MCF 10A (cell line): ENCODE measurements at places on chromosomes 1 and 21. TPM values are rescaled to one million over a fixed set of nuclear protein-coding genes. Genes with fewer than 3 reads are reported as not detected.
A peak's percentile ranks its signal among the peaks of the same experiment; 100 is the strongest.

DNA sequence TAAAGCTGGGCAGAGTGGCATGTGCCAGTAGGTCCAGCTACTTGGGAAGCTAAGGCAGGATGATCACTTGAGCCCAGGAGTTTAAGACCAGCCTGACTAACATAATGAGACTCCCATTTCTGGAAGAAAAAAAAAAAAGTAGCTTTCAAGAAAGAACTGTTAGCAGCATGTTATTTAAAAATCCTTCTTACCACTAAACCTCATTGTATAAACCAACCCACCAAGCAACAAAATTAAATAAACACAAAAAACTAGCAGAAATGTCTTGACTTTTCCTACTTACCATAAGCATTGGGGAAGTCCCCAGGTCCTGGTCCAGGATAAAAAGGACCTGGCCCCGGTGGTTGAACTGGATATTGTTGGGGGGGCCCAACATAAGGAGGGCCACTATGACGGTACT lies 192.9 kb upstream of the HP1BP3 start:
- DNase-seq, result no peak

The MKNK1 gene
- 25.6 and 33.7 TPM in 2 replicates for total RNA-seq

- no peak for DNase-seq
Observed at GRCh38 chr1:196209265-196209664, 399.0 kb downstream of the KCNT2 start.

DNA sequence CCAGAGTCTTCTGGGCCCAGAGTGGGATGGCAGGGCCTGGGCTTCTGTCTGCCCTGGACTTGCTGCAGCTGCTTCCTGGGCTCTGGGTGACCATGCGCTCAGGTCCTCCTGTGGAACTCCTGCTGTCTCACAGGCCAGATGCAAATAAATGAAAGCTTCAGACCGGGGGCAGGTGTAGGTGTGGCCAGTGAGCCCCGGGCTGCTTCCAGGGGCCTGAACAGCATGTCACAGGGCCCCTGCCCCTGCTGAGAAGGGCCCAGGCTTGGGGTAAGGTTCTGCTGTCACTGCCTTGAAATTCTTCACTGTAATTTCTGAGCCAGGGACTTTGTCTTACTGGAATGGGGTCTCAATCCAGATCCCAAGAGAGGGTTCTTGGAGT lies 2.5 kb upstream of the PKNOX1 start:
- DNase-seq, result no peak

The PRCC gene
- 112 and 131 TPM in 2 replicates for total RNA-seq

DNA sequence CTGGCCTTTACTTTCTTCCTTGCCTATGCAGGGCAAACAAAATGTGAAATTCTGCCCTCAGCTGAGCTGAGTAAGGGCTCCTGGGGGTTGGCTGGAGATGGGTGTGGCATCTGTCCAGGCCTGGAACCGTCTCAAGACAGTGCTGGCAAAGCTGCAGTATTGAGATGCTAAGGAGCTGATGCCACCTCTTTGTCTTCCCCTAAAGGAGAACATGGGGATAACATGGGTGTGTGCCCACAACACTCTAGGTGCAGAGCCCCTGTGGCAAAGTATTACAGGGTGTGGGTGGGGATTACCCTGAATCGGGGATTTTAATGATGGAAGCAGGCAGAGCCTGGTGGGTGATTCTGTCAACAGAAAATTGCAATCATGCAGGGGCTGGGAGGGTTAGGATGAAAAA lies 2.5 kb upstream of the ST3GAL3 start:
- peak; percentile 58 for DNase-seq

DNA sequence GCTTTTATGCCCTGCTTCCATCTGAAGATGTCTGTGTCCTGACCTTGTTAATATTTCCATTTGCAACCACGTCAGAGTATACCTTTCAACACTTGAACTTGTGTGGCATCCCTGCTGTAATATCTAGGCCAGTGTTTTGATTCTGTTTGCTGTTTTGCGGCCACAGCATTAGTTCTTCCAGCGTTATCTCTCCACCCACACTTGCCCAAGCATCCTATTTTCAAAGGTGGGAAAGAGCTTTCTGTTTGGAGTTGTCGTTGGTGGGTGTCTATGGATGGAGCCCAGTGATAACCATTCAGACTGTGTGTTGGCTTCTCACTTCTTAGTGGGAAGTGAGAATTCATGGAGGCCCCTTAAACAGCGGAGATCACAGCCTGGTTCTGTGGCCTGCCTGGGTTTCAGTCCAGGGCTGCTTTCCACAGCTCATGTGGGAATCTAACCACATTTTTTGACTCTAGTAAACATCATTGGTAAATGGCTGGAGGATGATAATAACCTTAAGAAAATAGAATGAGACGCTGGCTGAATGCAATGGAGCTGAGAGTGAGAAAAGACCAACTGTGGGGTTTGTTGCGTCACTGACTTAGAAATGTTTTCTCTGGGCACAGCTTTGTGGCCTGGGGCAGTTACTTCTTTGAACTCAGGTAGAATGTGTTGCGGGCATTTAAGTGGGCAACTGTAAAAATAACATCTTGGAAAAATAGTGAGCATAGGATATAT lies 7.6 kb downstream of the TENT5C start:
- peak; percentile 57 for DNase-seq

DNA sequence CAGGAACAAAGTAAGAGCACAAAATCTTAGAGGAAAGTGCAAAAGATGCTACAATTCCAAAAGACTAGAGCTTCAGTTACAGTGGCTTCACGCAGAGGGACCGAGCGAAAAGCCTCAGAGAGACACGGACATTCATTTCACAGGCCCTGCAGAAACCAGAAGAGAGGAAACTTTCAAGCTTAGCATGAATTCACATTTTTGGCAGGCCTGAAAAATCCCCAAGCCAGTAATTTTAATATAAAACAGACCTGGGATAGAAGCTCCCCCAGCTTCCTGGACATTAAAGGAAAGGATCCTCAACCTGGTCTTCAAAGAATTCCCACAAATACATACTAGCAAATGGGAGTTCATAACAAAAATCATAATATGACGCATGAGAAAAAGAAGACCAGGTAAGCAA lies 66.2 kb downstream of the HSF2BP start:
- DNase-seq, result no peak

- peak; percentile 82 for DNase-seq
Observed at GRCh38 chr1:151574575-151575529, 34.7 kb downstream of the TUFT1 start.

DNA sequence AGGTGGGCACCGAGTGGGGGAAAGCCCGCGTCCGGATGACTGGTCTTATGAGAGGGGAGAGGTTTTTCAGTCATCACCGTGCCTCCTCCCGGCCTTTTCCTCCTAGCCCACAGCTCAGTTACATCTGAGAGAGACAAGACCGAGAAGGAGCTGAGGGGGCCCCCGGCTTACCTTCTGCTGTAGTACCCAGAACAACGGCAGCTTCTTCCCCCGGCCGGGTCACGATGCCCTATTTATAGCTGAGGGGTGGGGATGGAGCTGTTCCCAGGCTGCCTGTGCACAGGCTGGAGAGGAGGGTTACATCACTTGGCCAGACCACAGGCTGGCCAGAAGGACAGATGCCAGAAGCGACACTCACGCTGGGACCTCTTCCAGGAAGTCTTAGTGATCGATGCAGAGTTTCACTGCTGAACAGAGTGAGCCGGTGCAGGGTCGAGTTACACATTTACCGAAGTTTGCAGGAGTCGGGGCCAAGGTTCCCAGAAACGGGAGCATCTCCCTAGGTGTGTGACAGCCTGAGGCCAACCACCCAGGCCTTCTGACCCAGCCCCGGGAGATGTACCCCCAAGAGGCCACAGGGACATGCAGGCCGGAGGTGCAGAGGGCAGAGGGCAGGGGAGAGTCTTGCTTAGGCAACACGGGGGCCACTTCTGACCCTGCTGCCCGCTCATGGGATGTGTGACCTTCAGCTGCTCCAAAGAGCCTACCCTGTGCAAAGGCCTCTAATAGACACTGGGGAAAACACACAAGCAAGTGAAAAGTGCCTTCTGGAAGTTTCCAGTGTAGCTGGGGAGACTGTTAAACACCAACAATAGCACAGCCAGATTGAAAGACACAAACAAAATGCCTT lies at the start of gene AGT:
Gene AGT (minus strand): TSS at position 208 of the 850 bp plus-strand sequence. CDS start 3,299 bp downstream, outside the sequence.
- peak; percentile 83 for DNase-seq

The ARHGEF10L gene
- total RNA-seq, result 5.0 and 12.2 TPM in 2 replicates

The SERTAD4 gene
- total RNA-seq, result 0.19 TPM in 1 of 2 replicates, not detected in the other

DNA sequence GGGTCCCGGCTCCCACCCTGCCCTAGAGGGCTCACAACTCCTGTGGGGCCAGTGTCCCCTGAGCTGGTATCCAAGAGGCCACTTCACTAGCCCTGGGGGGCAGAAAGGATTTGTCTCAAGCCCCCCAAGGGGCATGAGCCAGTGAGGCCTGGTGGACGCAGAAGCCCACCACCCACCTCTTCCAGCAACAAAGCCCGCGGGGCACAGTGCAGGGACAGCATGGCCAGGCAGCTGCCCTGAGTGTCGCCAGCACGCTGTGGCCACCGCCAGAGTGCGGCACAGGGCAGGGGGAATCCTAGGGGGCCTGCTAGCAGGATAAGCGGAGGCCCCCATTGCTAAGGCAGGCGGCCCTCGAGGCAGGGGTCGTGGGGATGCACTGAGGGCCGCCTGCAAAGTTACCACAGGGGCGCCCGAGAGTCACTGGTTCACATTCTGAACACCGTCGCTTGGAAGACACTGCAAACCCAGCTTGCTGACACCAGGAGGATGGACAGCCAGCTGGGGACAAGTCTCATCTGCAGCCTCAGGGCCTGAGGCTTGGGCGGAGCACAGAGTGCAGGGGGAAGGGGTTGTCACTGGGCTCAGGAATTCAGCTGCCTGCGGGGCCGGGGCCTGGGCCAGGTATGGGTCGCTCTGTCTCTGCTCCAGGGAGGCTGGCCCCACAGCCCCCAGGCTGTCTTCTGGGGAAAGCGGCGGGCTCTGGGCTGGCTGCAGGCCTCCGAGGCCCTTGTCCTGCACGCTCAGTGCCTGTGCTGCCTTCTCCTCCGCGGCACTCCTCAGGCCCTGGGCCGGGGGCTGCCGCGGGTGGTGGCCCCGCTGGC lies 26.8 kb downstream of the SLC19A1 start:
- DNase-seq, result no peak

The VTCN1 gene
- not detected in 2 replicates for total RNA-seq

The MYOG gene
- not detected in 2 replicates for total RNA-seq

GRCh38 chr1:36067871-36068270 lies 16.0 kb upstream of the TEKT2 start:
- no peak for DNase-seq

DNA sequence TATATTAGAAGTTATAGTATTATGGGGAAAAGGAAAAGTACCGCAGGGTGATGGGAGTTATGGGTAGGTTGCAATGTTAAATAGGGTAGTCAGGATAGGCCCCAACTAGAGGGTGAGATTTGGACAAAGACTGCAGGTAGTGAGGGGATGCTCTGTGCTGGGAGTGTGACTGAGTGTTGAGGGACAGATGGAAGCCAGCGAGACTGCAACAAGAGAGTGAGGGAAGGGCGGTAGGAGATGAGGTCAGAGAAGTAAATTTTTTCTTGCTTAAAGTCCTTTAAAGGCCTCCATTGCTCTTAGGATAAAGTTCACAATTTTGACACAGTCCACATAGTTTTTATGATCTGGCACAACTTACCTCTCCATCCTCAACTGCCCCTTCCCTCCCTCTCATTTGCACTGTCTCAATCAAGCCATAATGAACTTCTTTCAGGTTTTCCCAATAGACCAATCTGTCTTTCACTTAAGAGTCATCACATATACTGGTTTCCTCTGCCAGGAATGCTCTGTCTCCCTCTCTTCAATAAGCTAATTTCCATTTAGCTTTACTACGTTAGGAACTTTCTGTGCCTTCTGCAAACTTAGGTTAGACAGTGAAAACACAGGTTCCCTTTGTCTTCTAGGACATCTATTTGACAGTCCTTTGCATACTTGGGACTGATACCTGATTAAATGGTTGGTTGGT lies 237.7 kb upstream of the CACYBP start:
- no peak for DNase-seq

DNA sequence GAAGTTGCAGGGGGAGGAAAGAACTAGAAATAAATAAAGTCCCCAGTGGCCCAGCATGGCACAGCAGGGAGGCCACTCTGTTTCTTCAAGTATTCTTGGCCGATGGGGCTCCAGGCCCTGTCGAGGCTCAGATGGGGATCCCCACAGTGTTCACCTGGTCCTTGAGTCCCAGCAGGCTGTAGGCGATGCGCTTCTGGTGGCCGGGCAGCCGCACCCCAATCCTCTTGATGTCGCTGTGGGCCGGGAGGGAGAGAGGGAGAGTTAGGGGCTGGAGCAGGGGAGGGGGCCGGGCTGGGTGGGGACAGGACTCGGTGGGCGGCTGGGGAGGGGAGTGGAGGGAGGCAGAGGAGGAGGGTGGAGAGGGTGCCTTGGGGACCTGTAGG lies 30.8 kb downstream of the EPHA2 start:
- no peak for DNase-seq

GRCh38 chr1:74505928-74506710 lies 6.3 kb downstream of the LRRC53 start:
- DNase-seq, result no peak

The ATP1A1 gene
- total RNA-seq, result 361 and 378 TPM in 2 replicates

- no peak for DNase-seq
Observed at GRCh38 chr1:81833722-81834121, 33.0 kb downstream of the ADGRL2 start.

DNA sequence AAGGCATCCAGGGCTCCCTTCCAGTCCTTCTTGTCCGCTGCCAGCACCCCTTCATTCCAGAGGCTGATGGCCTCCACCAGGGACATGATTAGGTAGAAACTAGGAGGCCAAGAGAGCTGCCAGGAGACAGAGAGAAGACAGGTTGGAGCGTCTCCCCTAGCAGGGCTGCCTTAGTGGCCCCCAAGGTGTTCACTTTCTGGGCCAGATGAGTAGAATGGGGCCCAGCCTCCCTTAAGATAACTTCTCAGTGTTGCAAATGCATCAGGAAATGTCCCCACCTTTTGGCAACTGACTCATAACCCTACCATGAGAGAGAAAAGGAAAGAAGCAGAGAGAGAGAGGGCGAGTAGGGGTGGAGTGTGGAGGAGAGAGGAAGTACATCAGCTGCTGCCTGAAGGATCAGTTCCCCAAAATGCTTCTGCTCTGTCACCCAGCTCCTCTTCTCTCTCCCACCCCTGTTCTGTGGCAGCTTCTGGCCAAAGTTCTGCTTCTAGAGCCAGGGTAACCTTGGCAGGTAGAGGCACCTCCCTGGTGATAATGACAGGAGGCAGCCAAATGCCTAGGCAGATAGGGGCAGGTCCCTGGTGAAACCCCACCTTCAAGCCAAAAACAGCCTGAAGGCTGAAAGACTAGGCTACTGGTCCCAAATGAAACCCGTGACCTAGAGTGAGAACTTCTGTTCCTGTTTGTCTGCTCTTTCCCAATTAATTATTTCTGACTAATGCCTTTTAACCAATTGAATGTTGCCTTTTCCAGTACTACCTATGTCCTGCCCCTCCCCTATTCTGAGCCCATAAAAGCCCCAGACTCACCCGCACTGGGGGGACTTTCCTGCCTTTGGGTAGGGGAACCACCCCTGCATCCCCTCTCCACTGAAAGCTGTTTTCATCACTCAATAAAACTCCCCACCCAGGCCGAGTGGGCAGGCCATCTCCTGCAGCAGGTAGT lies at the start of gene NCF2:
Gene NCF2 (minus strand): TSS at position 216 of the 948 bp plus-strand sequence. CDS start 130 bp downstream, at position 86.
- peak; percentile 56 for DNase-seq

DNA sequence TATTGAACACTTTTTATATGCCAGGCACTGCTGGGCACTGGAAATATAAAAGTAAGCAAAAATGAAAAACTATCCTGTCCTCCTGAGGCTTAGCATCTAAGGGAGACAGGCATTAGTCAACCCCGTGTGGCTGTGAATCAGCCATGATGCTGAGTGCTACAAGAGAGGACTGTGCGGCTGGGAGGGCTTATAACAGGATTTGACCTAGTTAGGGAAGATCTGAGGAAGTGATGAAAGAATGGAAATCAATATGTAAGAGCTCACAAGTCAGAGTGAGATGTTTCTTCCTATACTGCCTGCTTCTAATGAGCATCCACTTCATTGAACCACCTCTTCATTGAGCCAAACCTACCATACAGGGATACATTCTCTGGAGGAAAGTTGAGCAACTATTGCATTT lies 15.1 kb downstream of the TRIM45 start:
- no peak for DNase-seq

The RRP1 gene
- 43.7 and 56.0 TPM in 2 replicates for total RNA-seq
